Activated naive CD4-positive, alpha-beta T cell treated with anti-CD3 and anti-CD28 coated beads, Interleukin-2, amount 10 ng/mL, durations not matched to agents 5 hours and 36 hours (primary cell): ENCODE measurements at places on chromosomes 1 and 21. TPM values are rescaled to one million over a fixed set of nuclear protein-coding genes. Genes with fewer than 3 reads are reported as not detected.

GBP7 gene
- total RNA-seq: 0.20 TPM

NDUFS5 gene
- total RNA-seq: 149 TPM

GPR3 gene
- total RNA-seq: 0.72 TPM

SDC3 gene
- 0.15 TPM for total RNA-seq

LIPI gene
- total RNA-seq: not detected

LYPD8 gene
- not detected for total RNA-seq

CDK18 gene
- total RNA-seq: 1.6 TPM

MEAF6 gene
- 64.6 TPM for total RNA-seq

TDRD10 gene
- not detected for total RNA-seq

AUNIP gene
- 3.0 TPM for total RNA-seq

C2CD4D gene
- total RNA-seq: 0.51 TPM

KRTAP19-1 gene
- not detected for total RNA-seq

CFHR3 gene
- not detected for total RNA-seq

CD1C gene
- not detected for total RNA-seq

BCL2L15 gene
- total RNA-seq: 3.7 TPM
